ENCODE measurements at places on chromosomes 16 and 17.

DNA sequence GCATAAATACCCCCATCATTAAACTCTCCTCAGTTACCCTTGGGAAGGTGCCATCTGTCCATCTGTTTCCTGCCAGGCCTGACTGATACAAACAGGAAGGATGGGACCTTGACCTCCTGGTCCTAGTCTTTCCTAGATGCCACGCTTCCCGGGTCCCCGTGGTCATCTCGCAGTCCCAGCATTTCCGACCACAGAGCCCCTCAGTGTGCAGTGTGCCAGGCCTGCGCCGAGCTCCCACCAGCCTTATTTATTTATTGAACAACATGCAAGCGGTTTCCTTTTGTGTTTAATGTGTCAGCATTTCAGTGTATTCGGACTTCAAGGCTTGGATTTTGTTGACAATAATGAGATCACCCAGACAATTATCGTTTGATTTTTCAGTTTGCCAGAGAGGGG lies 45.6 kb upstream of the NKD1 start:
- no peak for DNase-seq

DNA sequence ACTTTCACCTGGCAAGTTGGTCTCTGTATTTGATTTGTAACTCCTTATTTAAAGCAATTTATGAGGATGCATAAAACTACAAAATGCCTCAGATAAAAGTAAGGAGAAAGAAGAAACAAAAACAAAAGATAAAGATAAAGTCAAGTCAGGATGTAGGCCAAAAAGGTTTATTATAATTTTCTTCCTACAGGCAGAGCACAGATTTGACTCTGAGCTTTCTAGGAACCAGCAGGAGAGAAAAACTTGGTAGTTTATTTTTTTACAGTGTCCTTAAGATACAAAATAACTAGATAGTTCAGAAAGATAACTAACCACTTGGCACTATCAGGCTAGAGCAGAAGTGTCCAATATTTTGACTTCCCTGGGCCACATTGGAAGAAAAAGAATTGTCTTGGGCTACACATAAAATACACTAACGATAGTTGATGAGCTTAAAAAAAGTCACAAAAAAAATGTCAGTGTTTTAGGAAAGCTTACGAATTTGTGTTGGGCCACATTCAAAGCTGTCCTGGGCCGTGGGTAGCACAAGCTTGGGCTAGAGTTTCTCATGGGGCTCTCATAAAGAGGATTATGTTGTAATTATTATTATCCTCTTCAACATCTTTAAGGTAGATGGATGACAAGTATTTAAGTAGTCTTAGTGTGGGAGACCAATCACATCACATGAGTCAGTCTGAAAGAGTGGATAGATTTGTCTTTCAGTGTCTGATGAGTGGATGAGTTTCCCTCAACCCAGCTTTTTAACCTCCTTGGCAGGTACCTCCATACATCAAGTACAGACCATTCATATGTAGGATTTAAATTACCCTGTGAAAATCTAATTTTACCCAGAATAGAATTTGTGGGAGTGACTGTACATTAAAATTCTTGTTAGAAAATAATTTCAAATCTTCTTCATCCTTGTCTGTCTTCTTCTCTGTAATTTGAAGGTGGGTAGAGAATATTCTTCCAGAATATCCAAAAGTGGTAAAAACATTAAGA lies 17.0 kb downstream of the PAFAH1B1 start:
- DNase-seq = no peak

DNA sequence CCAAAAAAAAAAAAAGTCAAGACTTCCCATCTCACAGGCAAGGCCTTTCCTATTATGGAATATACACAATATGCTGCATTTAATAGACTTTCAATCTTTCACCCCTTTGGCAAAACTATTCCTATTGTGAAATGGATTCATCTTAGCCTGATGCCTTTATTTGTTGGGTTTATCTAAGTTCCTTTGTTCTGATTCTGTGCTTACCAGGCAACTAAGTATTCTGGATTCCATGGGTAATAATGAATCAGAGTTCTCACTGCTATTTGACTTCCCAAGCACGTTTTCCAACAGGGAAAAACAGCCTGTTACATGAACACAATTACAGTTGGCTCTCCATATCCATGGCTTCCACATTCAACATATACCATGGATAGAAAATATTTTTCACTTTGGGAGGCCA lies 135.5 kb downstream of the MYO1D start:
- no peak for DNase-seq

- no peak for DNase-seq
These were observed 13.5 kb upstream of the PLEKHG4 start for GRCh38 chr16:67265834-67266233.

- DNase-seq = no peak
These were observed 942 bp downstream of the LDAF1 start for GRCh38 chr16:21159281-21159951.

DNA sequence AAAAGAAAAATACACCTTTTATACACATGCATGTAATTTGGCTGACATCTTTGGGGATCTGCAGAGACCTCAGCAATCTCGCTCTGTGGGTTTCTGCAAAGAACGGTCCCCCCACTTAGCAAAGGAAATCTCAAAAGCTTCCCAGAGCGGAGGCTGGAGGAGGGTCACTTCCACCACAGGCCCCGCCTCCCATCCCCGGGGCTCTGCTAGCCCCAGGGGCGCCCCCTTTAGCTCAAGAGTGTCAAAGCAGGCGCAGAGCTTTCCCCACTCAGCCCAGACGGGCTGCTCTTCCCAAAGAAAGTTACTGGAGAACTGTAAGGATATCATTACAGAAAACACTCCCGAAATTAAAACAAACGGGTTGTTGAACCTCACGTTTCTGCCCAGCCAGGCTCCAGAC lies 11.4 kb downstream of the SLC13A5 start:
- DNase-seq = no peak

- no peak for DNase-seq
These were observed 1.2 kb upstream of the HSF4 start for GRCh38 chr16:67163164-67163998.

DNA sequence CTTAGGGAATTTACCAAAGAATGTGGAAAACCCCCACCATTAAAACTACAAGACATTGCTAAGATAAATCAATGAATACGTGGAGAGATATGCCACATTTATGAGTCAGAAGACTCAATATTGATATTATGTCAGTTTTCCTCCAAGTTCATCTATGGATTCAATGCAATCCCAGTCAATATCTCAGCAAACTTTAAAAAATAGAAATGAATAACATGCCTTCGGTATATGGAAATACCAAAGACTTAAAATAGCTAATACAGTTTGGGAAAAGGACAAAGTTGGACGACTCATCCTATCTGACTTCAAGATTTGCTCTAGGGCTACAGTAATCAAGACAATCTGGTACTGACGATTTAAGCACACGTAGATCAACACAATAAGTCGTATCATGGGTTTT lies 31.2 kb downstream of the PIK3R5 start:
- DNase-seq = no peak

DNA sequence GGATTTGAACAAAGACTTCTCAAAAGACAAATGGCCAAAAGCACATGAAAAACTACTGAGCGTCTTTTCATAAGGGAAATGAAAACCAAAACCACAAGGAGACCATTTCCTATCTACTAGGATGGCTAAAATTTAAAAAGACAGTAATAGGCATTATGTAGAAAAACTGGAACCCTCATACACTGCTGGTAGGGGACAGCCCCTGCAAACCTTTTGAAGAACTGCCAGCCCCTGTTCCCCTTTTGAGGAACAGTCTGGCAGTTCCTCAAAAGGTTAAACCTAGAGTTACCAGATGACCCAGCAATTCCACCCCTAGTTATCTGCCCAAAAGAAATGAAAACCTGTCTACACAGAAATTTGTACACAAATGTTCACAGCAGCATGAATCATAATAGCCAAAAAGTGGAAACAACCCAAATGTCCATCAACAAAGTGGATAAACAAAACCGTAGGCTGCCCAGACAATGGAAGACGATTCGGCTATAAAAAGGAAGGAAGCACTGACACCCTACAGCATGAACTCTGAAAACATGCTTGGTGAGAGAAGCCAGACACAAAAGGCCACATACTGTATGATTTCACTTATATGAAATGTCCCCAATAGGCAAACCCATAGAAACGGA lies 22.9 kb downstream of the CDIP1 start:
- DNase-seq = no peak

- DNase-seq = no peak
These were observed 26.3 kb downstream of the SEC14L5 start for GRCh38 chr16:4984174-4984990.

DNA sequence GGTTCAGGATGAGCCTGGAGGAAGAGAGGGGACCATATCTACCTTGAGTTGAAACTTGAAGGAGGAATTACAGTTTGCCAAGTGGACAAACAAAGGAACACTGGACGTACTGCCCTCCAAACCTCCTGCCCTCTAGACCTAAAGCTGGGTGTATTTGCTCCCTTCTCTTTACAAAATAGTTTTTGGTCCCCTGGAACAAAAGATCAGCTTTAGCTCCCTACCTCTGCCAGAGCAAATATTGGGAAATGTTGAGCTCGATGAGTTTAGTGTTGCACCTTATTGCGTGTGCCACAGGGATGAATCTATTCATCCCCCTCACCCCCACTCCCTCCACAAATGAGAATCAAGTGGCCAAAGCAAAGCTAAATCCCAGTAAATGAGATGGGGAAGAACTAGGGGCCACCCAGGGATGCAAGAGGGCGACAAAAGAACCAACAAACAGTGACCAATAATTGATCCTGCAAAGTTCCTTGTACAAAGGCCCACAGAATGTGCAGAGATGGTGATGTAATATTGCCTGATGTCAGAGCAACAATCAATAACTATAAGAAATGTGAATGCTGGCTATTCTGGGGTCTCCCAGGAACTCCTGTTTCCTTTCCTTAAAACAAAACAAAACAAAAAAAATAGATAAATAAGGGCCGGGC lies 17.2 kb upstream of the TAT start:
- DNase-seq = no peak

DNA sequence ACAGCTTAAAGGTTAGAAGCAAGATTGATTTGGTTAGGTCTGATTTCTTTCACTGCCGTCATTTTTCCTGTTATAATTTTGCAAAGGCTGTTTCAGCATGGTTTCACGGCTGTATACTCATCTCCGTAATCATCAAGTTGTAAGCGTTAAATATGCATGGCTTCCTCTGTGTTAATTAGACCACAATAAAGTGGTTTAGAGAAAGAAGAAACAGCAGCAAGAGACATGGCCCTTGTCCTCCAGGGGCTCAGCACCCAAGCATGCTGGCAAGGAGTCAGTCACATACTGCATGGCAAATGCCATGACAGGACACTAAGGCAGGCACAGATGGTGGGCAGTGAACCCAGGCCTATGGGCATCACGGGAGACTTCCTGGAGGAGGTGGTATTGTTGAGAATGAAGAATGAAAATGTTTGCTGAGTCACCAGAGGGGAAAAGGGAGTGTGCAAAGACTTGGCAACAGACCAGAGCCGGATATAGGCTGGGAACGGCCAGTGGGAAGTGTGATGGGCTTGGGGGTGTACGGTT lies 61.4 kb upstream of the PLCG2 start:
- DNase-seq = no peak

- no peak for DNase-seq
These were observed 17.5 kb downstream of the FLOT2 start for GRCh38 chr17:28879886-28880571.

GRCh38 chr16:74169687-74170376 lies 126.8 kb upstream of the PSMD7 start:
- no peak for DNase-seq

DNA sequence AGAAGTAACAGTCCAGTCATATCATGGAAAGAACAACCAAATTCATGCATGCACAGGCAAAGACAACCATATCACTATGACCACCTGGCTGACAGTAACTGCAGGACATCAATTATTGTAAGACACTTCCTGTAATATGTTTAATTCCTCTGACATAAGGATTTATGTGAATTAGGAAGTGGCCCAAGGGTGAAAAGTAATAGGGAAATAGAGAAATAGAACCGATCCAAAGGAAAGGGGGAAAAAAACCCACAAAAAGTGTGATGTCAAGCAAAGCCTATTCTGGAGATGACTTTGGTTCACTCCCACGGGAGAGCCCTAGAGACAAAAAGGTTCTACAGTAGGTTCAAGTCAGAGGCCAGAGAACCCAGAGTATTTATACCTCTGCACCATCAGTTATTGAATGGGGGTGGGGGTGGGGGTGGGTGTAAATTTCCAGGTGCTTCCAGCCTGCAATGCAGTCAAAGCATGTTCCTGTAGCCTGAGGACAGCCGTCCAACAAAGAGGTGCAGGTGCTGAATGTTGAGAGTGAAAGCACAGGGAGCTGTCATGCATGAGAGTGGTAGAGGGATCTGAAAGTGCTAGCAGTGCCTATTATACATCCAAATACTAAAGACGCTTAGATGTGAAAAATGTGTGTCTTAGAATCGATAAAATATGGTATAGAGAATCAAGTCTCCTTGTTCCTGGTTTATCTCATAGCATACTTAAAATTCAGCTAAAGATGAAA lies 95.6 kb upstream of the HLF start:
- no peak for DNase-seq

- no peak for DNase-seq
These were observed 199.1 kb downstream of the FOXL1 start for GRCh38 chr16:86777381-86777946.

GRCh38 chr16:47371271-47372014 lies 89.4 kb downstream of the ITFG1 start:
- DNase-seq = no peak

DNA sequence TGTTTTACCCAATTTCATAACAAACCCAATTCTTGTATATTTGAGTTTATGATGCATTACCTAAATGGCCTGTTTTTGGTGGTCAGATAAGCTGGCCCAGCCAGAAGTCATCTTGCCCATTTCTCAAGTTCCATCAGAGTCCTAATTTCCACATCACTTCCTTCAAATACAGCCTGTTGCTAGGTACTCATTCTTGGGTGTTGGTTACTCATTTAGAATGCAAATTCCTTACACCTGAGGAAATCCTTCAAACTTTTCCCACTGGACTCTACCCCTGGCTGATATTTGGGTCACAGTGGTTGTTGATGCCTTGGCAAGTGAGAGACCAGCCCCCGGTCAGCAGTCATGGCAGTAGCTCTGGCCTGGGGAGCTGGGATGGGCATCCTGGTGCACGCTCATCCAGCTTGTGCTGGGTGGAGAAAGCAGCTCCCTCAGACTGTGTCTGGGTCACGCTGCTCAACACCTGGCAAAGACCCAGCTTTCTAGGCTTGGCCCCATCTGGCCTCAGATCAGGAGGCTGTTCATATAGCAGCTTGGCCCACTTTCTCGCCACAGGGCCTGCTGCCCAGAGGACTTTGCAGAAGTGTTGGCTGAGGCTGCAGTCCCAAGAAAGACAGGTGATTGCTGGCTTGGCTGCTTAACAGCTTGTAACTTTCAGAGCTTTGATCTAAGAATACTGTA lies 25.8 kb downstream of the WSB1 start:
- no peak for DNase-seq

- no peak for DNase-seq
These were observed 36.5 kb downstream of the GSE1 start for GRCh38 chr16:85649411-85650134.

GRCh38 chr16:14564323-14564722 lies 65.7 kb downstream of the PARN start:
- no peak for DNase-seq
